KG1 (cell line): ENCODE measurements at places on chromosomes 1 and 21.
A peak's percentile ranks its signal among the peaks of the same experiment; 100 is the strongest.

DNA sequence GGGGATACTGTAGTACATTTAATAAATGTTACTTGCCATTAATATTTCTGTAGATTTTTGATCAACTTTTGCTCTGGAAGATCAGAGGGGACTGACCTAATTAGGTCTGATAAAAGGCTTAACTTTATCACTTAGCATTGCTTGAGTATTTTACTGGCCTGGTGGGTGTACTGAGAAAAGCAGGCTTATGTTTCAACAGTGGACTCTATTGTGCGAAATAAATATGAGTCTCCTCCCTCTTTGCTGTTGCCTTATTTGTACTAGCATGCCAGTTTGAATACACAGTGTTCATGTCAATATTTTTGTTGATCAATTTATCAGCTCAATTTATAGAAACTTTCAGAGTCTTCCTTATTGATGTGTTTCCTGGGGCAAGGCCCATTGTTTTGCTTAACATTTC is 49.1 kb downstream of the EBNA1BP2 start:
- DNase-seq: no peak

DNA sequence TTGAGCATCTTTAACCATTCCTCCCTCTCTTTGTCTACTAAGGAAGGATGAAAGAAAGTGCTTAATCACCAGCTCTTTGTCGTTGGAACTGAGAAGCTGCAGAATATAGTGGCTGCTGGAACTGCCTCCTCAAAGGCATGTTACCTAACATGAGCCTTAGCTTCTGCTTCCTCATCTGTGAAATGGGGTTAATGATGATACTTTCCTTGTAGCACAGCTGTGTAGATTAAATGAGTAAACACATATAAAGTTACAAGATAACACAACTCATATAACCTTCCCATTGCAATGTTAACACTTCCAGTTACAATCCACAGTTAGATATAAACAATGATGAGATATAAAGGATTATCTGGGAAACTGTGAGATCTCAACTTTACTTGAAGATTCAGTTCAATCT is 48.4 kb upstream of the ZNF326 start:
- no peak for DNase-seq

DNA sequence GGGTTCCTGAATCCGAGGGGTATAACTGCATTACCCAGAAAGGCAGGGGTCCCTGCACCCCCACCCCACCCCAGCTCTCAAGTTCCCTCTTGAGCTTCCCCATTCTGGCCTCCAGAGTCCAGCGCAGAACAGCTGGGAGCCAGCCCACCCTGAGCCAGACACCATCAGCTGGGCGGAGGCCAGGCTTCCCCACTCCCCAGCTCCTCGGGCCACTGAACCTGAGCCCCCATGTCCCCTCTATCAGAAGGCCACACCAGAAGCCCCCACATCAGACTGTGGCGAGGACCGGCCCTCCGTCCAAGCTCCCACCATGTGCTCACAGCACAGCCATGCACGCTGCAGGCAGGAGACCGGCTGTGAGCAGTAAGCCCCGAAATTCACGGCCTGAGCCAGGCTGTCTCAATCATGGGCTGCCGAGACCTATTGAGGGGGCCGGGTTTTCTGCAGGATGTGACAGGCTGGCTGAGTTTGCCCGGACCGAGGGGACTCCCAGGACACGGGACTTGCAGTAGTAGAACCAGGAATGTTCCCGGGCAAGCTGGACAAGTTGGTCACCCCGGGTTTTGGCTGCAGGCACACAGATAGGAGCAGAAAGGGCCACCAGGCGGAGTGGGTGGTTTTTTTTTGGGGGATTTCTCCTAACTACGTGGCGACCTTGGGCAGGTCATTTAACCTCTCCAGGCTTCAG is 25.5 kb upstream of the TNFRSF1B start:
- no peak for DNase-seq

GRCh38 chr1:12436817-12437599 is 181.0 kb downstream of the DHRS3 start:
- DNase-seq: no peak

- no peak for DNase-seq
These were observed 12.2 kb downstream of the ZDHHC18 start for GRCh38 chr1:26838474-26839338.

DNA sequence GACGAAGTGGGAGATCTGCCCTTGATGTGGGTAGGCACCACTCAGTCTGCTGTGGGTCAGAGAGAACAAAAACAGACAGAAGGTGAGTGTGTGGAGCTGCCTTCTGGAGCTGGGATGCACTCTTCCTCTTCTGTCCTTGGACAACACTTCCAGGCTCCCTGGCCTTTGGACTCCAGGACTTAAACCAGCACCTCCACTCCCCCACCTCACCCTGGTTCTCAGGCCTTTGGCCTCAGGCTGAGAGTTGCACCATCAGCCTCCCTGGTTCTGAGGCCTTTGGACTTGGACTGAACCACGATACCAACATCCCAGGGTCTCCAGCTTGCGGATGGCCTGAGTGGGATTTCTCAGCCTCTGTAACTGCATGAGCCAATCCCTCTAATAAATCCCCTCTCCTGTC is 68.1 kb upstream of the STUM start:
- DNase-seq: no peak

DNA sequence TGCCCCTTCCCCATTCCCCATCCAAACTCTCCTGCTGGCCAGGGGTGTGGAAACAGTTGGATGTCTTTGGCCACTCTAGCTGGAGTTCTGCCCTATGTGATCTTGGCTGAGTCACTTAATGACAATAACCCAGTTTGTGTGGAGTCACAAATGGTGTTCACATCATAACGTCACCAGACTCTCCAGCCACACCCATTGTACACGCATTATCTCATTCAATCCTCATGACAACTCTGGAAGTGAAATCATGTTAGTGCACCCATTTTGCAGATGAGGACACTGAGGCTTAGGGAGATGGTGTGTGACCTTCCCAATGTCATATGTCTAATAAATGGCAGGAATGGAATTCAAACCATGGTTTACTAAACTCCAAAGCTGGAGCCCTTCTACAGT is 1.2 kb upstream of the CDA start:
- DNase-seq: no peak

DNA sequence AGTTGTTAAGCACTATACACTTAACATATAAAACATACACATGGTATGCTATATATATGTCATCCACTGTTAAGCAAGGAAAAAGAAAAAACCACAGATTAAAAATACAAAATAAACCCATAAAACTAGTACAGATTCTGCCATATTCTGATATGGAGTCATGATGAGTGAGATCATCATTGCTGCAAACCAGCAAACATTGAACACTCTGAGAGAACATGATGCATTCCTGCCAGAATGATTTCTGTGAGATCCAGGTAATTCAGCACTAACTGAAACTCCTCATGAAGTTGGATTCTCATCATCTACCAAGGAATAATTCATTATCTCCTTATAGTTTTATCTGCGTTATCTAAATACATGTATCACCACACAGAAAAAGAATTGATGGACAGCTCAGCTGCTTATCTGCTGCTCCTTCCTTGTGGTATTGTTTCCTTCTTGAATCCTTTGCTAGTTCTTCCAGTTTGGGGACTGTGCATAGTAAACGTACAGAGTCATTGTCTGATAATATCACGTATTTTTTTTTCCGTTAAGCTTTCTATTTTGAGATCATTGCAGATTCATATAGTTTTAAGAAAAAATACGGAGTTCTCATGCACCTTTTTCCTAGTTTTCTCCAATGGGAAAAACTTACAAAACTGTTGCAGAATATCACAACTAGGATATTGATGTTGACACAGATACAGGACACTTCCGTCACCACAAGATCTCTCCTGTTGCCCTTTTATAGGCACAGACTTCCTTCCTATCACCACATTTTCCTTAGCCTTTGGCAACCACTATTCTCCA is 9.3 kb downstream of the RAB4A start:
- no peak for DNase-seq

GRCh38 chr21:31162827-31163226 is 124.6 kb upstream of the KRTAP19-8 start:
- no peak for DNase-seq

- DNase-seq: no peak
These were observed 788.4 kb upstream of the PRMT6 start for GRCh38 chr1:106268070-106268469.

DNA sequence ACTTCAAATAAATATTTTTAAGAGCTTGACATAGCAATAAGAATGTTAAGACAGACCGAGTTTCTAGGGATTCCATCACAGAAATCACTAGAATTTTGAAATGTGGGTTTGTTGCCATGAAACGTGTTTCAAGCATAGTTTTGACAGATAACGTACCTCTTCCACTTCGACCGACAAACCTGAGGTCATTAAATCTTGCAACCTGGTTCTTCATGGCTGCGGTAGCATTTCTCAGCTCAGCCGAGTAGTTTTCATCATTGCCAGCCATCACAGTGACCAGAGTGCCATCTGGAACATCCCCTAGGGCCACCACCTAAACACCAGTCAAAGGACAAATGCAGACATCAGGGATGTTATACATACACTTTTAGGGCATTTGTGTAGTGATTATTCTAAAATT is 168.7 kb downstream of the RUNX1 start:
- no peak for DNase-seq

- no peak for DNase-seq
These were observed 4.0 kb downstream of the JUN start for GRCh38 chr1:58779801-58780382.

DNA sequence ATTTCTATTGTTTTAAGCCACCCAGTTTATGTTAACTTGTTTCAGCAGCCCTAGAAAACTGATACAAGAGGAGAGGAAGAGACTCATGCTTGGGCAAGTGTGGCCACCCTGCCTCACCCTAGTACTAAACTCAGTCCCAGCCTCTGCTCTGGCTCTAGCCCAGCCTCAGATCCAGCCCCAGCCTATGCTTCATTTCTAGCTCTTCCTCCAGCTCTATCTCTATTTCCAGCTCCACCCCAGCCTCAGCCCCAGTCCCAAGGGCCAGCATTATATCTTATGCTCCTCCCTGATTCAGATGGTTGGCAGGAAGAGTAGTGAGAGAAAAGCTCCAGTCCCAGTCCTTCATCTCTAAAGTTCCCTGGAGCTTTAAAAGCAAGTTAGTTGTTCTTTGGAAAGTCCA is 535.5 kb downstream of the PTPRC start:
- DNase-seq: no peak

DNA sequence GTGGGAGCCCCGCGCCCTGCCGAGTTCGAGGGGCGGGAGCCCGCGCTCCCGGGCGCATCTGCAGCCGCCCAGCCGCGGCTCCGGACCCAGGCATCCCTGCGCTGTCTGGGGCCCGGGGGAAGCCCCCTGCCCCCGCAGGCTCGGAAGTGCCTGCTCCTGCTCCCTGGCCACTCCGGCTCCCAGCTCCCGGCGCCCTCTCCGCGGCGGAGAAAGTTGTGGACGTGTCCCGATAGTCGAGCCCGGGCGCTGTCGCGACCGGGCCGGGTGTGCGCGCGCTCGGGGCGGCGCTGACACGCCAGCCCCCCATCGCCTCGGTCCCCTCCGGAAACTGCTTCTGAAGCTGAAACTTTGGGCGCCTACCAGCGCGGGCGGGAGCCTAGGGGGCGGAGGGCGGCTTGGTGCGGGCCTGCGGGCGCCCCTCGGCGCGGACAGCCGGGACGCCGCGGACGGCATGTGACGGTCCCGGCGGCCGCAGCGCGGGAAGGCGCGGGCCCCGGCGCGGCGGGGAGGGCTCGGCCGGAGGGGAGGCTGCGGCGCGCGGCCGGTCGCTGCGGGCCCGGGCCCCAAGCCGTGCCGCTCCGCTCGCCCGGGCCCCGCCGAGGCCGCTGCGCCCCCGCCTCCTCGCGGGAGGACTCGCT is 515 bp downstream of the MAN1C1 start:
- no peak for DNase-seq

DNA sequence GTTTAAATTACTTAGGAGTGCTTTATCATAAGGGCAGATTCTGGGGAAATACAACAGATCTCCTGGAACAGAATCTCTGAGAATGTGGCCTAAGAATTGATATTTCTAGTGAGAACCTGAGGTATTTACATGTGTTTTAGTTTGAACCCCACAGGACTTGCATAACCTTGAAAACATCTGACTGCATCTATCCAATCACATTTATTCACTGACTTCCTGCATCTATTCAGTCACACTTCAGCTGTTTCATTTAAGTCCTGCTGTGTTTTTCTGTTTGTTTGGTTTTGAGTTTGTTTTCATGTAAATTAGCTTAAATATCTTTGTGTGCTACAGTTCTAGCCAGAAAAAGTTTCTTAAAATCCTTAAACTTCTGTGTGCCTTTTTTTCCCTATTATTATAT is 1260.7 kb downstream of the PLA2G4A start:
- no peak for DNase-seq

DNA sequence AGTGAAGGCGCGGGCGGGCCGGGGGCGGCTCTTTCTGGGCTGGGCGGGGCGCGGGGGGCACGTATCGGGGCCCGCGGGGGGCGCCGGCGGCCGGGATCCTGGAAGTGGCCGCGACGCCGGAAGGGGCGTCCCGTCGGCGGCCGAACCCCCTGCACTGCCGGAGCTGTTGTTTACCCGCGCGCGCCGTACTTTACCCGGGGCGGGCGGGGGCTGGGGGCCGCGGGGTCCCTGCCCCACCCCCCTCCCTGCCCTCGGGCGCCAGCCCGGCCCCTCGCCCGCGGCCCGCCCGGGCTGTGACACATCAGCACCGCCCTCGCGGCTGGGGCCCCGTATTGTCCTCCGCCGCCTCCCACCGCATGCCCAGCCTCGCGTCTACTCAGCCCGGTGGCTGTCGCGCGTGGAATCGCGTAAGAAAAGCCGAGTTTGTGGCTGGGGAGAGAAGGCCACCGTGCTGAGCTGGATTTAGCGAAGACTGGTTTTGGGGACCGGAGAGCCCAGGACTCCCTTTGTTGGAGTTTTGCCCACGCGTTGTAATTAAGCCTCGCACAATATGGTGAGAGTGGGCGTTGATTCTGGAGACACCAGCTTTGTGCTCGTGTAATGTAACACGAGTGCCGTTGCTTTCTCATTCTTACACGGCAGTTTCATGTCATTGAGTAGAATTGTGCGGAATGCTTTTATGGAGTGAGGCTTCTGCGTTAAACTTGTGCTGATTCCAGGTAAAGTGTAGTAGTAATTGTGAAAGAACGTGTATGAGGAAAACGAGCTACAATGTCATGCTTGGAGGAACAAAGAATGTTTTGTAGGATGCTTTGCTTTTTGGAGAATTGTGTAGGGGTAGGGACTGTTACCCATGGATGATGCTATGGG is 559 bp downstream of the BACH1 start:
- peak; percentile 21 for DNase-seq

GRCh38 chr1:1156140-1157032 is 17.3 kb upstream of the TTLL10 start:
- DNase-seq: no peak

DNA sequence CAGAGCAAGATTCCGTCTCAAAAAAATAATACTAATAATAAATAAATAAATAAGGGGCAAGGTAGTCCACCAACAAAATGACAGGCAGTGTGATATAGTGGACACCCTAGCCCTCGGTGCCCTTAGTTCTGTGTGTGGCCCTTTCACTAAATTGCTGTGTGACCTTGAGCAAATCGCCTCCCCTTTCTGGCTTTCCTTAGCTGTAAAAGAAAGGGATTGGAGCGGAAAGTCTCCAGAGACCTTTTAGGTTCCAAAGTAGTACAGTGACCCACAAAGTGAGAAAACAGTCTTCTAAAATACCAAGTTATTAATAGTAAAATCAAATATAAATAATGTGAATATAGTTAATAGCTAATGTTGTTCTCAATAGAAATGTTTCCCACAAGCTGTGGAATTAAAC is 7.6 kb downstream of the LMNA start:
- DNase-seq: no peak

- DNase-seq: peak; percentile 71
These were observed 3.9 kb downstream of the RNF220 start for GRCh38 chr1:44408632-44409602.
